Hematopoietic multipotent progenitor cell treated with erythropoietin and hydrocortisone succinate and interleukin-3 and kit ligand, for 4 days (in vitro differentiated cells): ENCODE measurements at places on chromosomes 5 and 9.

DNA sequence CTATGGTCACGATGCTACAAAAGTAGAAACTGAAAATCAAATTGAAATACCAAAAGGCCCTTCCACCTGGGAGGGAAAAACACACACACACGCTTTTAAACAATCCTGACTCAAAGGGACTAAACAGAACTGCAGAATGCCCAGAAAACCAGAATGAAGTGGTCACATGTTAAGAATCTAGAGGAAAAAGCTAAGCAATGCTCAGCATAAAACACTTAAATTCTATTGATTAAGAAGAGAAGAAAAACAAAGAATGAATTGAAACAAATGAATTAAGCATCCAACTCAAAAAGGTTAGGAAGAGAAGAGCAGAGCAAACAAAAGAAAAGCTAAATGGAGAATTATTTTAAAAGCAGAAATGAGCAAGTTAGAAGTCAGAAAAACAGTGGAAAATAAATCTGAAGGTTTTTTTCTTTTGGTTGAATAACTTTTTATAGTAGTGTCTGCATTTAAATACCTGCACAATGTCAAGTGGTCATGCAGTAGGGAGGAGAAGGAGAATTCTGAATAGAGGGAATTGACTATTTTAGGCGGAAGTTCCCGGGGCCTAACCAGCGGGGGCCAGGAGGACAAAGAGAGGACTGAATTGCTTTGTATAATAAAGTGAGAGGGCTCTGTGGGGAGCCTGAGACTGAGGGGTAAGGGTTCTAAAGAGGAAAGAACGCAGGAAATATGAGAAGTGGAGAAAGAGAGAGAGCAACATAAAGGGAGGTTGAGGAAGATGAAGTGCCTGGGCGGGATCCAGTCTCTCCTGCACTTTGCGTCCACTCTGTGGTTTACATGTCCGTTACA, 146.8 kb downstream of the ATPSCKMT start:
- DNase-seq, result no peak

- no peak for DNase-seq
Measured at GRCh38 chr9:17472126-17472525, 106.7 kb upstream of the SH3GL2 start.

DNA sequence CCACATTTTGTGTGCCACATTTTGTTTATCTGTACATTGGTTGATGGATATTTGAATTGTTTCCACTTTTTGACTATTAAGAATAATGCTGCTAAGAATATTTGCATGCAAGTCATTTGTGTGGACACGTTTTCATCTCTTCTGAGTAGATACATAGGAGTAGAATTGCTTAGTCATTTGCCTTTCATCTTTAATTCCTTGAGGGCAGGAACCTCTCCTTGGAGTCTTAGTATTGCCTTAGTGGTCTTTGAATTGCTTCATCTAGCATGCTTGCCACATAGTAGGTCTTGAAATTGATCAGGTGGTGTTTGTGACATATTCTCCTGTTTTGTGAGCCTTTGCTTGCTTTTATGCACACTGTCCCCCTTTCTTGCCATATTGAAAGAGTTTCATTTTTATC, 128.5 kb downstream of the NR3C1 start:
- no peak for DNase-seq

DNA sequence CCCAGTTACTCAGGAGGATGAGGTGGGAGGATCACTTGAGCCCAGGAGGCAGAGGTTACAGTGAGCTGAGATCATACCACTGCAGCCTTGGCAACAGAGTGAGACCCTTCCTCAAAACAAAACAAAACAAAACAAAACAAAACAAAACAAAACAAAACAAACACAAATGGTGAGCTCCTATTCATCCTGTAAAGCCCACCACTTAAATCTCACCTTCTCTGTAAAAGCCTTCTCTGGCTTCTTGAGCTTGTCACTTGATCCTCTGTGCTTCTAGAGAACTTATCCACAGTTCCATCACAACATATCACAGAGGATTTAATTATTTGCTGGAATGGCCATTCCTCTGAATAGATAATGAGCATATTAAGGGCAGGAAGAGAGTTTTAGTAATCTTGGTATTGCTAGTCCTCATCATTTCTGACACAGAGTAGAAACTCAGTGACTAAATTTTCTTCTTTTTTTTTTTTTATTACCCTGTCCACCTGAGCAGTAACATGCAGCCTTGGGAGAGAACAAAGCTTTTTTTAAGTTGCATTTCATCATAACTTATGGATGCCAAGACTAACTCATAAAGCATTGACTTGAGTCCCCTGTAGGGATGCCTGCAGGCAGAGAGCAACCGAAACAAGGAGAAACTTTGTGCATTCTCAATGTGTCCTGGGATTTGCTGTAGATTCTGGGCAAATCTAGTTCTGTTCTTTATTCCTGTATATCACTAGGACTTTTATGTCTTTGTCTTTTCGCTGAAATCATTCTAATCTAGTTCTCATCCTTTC, 13.0 kb upstream of the HSPA9 start:
- DNase-seq, result no peak

- peak; percentile 52 for DNase-seq
Measured at GRCh38 chr5:61313960-61314681, 17.9 kb upstream of the ZSWIM6 start.

DNA sequence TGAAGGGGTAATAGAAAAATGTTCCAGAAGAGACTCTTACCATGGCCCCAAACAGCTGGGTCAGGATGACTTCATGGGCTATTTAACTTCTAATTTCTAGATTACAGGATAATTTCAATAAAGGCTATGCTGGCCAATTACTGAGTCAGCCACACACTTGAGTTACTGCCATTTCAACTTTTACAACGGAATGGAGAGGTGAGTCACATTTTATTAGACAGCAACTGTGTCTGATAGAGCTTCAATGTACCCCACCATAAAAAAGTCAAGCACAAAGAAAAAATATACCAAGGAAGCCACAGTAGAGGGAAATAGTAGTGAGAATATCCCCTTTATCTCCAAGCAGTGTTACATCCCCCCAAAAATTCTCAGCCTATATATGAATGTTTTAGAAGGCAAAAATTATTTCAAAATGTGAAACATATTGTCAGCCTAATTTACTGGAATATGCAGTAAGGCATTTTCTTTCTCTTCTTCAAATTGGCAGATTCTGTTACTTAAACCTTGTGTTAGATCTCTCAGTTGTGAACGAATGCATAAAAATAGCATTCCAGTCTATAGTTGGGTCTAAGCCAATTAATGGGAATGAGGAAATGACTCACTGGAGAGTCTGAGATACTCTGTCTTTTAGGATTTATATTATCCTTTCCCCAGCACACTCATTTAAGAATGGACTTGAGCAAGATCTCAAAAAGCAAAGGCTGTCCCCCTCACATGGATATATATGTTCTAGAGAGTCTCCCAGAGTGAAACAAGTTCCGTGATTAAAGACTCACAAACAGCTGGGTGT, 47.1 kb upstream of the RAI14 start:
- DNase-seq, result no peak

- DNase-seq, result no peak
Measured at GRCh38 chr5:135718151-135718550, 116.3 kb upstream of the SLC25A48 start.

DNA sequence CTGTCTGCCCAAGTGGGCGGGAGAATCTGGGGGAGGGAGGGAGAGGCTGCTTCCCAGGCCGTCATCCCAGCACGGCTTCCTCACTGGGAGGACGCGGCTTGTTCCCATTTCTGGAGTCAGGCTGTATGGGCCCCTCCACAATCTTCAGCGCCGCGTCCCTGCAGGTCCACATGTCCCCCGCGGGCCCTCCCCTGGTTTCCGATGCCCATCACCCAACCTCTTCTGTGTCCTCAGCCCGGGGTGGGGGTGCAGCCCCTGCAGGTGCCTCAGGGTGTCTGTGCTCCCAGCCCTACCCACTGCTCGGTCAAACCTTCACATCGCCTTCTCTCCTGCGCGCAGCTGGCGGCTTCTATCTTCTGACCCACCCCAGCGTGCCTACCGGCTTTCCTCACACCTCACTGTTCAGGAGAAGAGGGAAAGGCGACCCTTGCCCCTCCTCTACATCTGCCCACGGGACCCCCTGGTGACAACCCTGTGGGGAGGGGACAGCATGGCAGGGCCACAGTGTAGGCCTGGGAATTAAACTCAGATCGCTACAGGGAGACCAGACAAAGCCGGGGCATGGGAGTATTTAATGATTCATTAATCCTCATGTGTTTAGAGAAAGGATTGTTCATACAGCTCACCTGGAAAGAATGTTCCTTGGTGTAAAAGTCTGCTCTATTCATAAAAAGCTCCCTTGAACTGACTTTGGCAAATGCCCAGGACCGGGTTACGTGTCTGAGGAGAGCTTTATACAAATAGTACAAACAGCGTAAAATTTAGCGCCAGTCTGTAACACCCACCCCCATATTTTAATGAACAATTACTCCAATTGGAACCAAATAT, 145.1 kb downstream of the IRX1 start:
- no peak for DNase-seq

- DNase-seq, result no peak
Measured at GRCh38 chr5:171924493-171925122, 81.8 kb downstream of the FBXW11 start.

- peak; percentile 45 for DNase-seq
Measured at GRCh38 chr5:74408150-74409043, 232.1 kb downstream of the ENC1 start.

DNA sequence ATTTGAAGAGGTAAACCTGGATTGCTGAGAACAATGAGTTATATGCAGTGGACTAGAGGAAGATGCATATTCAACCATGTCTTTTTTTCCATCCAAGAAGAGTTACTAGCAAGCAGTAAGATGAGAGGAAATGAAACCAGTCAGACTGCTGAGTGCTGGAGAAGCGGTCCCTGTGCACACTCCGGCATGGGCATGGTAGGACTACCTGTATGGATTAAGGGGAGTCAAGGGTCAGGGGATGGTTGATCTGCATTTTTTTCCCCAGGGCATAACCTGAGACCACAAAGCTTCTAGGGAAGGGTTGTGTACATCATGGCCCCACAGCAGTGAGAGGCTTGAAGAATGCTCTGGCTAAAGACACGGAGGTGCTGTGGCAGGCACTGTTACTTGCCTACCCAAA, 76.6 kb upstream of the ZNF169 start:
- DNase-seq, result no peak

GRCh38 chr5:180381428-180381827, 28.3 kb upstream of the GFPT2 start:
- DNase-seq, result no peak

DNA sequence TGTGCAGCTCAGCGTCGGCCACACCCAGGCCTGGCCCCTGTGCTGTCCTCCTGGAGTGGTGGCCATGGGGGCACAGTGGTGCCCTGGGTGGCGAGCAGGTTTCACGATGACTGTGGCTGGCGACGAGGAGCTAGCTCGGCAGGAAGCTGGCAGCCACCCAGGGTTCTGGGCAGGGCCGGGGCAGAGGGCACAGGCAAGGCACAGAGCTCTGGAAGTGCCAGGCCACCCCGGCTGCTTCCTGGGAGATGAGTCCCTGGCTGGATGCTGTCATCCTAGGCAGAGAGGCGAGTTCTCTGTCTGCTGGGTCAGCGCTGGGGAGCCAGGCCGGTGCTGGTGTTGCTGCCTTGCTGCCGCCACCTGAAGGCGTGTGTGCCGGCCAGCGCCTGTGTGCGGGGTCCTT, 51.7 kb downstream of the RXRA start:
- peak; percentile 33 for DNase-seq

- no peak for DNase-seq
Measured at GRCh38 chr5:44719856-44720255, 88.9 kb upstream of the MRPS30 start.

DNA sequence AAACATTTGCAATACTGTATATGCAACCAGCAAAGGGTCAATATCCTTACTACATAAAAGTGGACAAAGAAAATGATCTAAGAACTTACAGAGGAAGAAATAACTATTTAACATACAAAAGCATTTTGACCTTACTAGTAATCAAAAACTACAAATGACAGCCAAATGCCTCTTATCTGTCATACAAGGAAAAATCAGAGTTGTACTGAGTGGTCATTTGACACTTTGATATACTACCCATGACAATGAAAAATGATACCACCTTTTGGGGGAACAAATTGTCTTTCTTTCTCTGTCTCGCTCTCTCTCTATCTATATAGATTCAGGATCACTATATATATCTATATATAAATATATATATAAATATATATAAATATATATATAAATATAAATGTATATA, 50.4 kb upstream of the ZSWIM6 start:
- no peak for DNase-seq

DNA sequence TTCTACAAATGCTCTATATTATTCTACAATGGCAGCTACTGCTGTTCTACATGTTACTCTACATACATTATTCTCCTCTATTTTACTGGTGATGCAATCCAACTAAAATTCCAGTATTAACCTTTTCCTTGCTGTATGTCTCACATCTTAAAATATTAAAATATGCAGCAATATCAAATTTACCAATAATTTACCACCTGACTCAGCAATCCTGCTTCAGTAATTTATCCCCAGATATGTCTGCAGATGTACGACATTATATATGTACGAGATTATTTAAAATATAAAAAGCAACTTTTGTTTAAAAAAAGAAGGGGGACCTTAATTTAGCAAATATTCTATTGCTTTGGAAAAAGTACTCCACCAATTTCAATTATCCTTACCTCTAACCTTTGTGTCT, 11.6 kb downstream of the KIF3A start:
- DNase-seq, result no peak

- no peak for DNase-seq
Measured at GRCh38 chr5:34534523-34535103, 121.5 kb upstream of the RAI14 start.

DNA sequence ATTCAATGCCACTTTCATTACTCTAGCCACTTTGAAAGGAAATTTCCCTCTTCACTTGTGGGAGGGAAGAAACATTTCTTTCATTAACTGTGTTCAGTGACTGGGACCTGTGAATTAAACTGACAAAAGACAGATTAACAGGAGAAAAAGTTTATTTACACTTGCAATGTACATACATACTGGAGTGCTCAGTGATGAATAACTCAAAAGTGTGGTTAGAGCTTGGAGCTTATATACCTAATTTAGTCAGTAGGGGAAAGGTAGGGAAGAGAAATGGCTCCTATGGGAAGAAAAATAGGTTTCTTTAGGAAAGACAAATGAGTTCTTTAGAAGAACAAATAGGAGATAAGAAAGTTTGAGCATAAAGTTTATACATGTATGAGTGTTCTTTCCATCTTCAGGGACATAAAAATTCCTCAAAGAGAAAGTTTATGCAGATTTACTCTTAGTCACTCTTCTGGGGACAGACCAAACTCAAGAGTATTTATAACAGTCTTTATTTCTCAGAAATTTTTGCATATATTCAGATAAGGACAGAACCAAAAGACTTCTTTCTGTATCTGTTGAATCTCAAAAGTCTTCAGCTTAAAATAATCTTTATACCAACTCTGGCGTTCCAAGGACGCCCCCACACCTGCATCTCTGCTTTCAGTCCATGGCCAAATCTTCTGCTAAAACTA, 120.0 kb upstream of the RAI14 start:
- no peak for DNase-seq

DNA sequence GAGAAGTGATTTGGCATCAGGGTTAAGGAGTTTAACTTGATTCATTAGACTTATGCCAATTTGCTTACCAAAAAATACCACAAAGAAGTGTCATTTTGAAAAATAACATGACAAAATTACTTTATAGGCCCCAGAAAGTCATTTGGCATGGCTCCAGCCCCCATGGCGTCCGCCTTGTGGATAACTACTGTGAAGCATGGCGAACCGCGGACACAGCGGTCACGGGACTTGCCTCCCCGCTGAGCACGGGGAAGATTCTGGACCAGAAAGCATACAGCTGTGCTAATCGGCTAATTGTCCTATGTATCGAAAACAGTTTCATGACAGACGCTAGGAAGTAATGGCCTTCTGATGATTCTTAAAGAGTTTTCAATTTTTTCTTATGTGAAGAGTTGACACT, 35.4 kb upstream of the TGFBR1 start:
- DNase-seq, result no peak
